ENCODE measurements at places on chromosomes 6 and 20. TPM values are rescaled to one million over a fixed set of nuclear protein-coding genes. Genes with fewer than 3 reads are reported as not detected.

CST5 gene
- total RNA-seq: 0.79 TPM

GRCh38 chr6:167915139-167915538 lies 82.3 kb upstream of the KIF25 start:
- H3K4me3 ChIP-seq: no peak overlapping the region
- H3K27me3 ChIP-seq: no peaks in the 10 kb centered on the region
- H3K27ac ChIP-seq: no peak overlapping the region
- H3K4me1 ChIP-seq: no peaks in the 10 kb centered on the region
- peaks cover 41% of the 10 kb centered on the region for H3K36me3 ChIP-seq

TOX2 gene
- total RNA-seq: 1.5 TPM

GRCh38 chr20:59955131-59955796 lies 3.0 kb upstream of the CDH26 start:
- H3K4me1 ChIP-seq: peaks cover 21% of the 10 kb centered on the region
- no peak overlapping the region for H3K4me3 ChIP-seq
- H3K27me3 ChIP-seq: no peaks in the 10 kb centered on the region

Data from type B pancreatic cell (in vitro differentiated cells).